Caco-2 (cell line): ENCODE measurements at places on chromosomes 3 and 15.

GRCh38 chr3:126961191-126961790, 21.6 kb upstream of the PLXNA1 start:
- H3K27me3 ChIP-seq = no peaks in the 10 kb centered on the region
- H3K4me1 ChIP-seq = peaks cover 6% of the 10 kb centered on the region; the same call in 1 of the 2 replicates
- no peak overlapping the region for H3K27ac ChIP-seq
- H3K4me3 ChIP-seq = no peak overlapping the region
- no peaks in the 10 kb centered on the region; the same call in 1 of the 2 replicates for H3K36me3 ChIP-seq

- H3K27ac ChIP-seq = no peak overlapping the region
- H3K27me3 ChIP-seq = no peaks in the 10 kb centered on the region
- DNase-seq = no peak
- H3K4me3 ChIP-seq = no peak overlapping the region
- peaks cover 3% of the 10 kb centered on the region for H3K36me3 ChIP-seq
- H3K4me1 ChIP-seq = no peaks in the 10 kb centered on the region
These were observed 8.2 kb downstream of the NIPA1 start for GRCh38 chr15:22794621-22795167.

DNA sequence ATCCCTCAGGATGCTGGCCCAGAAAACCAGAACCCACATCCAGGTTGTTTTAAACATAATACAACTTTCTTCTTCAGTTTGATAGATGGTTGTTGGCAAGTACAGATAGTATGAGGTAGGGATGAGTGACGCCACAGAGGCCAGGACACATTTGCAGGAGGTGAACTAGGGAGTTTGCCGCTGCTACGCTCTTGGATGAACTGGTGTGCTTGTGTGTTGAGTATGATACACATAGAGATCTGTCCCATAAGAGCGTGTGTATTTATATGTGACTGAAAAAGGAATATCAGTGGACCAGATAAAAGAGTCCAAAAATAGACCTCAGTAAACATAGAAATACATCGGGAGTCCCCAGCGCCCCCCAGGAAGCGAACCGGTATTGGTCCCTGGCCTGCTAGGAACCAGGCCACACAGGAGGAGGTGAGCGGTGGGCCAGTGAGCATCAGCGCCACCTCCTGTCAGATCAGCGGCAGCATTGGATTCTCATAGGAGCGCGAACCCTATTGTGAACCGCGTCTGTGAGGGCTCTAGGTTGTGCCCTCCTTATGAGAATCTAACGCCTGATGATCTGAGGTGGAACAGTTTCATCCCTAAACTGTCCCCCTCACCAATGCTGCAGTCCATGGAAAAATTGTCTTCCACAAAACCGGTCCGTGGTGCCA, 98.1 kb downstream of the LRRK1 start:
- no peaks in the 10 kb centered on the region for H3K36me3 ChIP-seq
- no peak for DNase-seq
- H3K27ac ChIP-seq = no peak overlapping the region
- no peaks in the 10 kb centered on the region for H3K4me1 ChIP-seq
- no peak overlapping the region for H3K4me3 ChIP-seq

- H3K4me3 ChIP-seq = no peak overlapping the region
- H3K27ac ChIP-seq = no peak overlapping the region
- H3K36me3 ChIP-seq = no peaks in the 10 kb centered on the region
These were observed 551.7 kb downstream of the NR2F2 start for GRCh38 chr15:96882121-96882772.

DNA sequence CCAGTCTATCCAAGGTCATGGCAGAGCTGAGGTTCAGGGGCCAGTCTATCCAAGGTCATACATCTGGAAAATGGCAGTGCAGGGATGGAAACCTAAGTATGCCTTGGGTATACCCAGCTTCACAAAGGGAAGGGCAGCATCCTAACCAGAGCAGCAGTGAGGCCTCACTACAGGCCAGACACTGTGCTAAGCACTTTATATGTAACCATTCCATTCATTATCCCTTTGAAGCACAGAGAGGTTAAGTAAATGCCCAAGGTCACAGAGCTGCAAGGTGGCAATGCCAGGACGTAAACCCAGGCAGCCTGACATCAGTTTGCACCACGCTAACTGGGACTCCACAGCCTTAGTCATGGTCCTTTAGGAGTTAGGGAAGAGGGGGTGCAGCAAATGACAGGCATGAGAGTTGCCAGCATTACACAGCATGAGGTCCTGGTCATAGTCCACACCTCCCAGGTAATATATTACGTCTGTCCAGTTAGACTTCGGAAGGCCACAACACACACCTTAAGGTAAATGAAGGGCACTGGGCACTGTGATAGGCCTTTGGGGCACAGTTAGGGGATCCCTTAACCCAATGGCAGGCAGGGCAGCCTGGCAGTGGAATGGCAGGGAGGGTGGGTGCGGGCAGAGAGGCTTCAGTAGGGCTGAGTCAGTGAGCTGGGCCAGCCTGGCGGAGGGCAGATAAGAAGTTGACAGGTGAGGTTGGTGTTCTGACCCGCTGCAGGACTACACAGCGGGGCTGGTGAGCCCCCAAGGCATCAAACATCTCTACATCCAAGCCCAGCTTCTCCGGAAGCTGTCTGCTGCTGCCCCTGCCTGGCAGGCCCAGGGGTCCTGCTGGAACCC, 21.1 kb upstream of the CORO2B start:
- H3K36me3 ChIP-seq = no peaks in the 10 kb centered on the region
- no peak for DNase-seq
- H3K27ac ChIP-seq = no peak overlapping the region
- H3K27me3 ChIP-seq = no peaks in the 10 kb centered on the region

DNA sequence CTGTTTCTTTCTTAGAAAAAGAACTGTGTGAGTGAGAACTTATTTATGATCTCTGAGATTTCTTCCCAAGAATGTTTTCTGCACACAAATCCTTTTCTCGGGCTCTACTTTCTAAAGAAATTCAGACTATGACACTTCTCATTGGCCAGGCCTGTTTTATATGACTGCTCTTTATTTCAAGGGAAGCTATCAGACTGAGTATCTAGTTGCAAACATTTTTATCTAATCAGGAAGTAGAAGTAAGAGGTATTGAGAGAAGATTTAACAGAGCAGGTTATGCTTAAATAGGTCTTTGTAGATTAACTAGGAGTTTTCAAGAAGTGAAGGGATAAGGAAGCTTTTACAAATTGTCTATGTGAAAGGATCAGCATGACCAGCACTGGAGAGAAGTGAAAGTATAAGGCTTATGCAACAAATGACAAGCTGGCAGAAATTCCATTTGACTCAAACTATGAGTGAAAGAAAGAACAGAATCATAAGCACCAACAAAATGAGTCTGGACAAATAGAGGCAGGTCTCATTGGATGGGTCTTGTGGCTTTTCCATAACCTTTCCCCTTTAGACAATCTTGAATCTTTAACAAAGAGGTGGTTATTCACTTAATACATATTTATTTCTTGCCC, 71.9 kb upstream of the CHL1 start:
- DNase-seq = no peak
- no peaks in the 10 kb centered on the region for H3K36me3 ChIP-seq
- H3K4me3 ChIP-seq = no peak overlapping the region
- no peaks in the 10 kb centered on the region for H3K27me3 ChIP-seq

DNA sequence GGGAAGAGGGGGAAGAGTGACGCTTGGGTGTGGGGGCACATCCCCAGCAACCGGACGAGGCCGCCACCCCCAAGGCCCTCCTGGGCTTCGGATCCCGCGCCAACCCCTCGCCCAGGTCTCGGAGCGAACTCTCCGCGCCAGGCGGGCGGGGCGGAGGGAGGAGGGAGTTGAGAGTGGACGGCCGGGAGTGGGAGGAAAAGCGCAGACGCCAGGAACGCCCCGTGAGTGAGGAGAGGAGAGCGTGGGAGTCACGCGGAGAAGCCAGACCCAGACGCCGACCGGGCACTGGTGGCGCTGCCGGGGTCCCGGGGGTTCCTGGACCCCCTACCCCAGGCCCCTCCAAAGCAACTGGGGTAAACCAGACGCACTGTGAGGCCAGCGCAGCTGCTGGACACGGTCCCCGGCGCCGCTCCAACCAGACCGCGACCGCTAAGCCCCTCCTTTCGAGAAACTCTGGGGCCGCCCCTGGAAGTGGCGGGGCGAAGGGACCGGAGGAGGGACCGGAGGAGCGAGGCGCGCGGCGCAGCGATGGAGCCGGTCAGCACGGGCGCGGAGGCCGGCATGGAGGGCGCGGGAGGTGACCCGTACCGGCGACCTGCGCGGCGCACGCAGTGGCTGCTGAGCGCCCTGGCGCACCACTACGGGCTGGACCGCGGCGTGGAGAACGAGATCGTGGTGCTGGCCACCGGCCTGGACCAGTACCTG, at the start of gene EFCC1:
EFCC1 (plus strand) TSS at position 204 of the 705 bp plus-strand sequence; CDS start at position 529, 325 bp downstream.
- no peak for DNase-seq
- no peak within 1 kb of the TSS for H3K4me3 ChIP-seq
- no peaks in the 10 kb centered on the region for H3K4me1 ChIP-seq
- no peak within 1 kb of the TSS for H3K27ac ChIP-seq

- no peaks in the 10 kb centered on the region for H3K27me3 ChIP-seq
- H3K36me3 ChIP-seq = no peaks in the 10 kb centered on the region
- H3K27ac ChIP-seq = no peak overlapping the region
- DNase-seq = no peak
These were observed 21.9 kb downstream of the NRROS start for GRCh38 chr3:196661400-196661799.

GRCh38 chr15:50641318-50641717, 45.3 kb downstream of the TRPM7 start:
- H3K27me3 ChIP-seq = no peaks in the 10 kb centered on the region
- peaks cover 28% of the 10 kb centered on the region for H3K4me1 ChIP-seq
- no peaks in the 10 kb centered on the region for H3K36me3 ChIP-seq
- H3K4me3 ChIP-seq = no peak overlapping the region

- H3K27ac ChIP-seq = no peak overlapping the region
- H3K27me3 ChIP-seq = no peaks in the 10 kb centered on the region
- no peak for DNase-seq
- H3K4me3 ChIP-seq = no peak overlapping the region
- H3K4me1 ChIP-seq = no peaks in the 10 kb centered on the region
These were observed 405.7 kb upstream of the PPP2R3A start for GRCh38 chr3:135559802-135560201.

DNA sequence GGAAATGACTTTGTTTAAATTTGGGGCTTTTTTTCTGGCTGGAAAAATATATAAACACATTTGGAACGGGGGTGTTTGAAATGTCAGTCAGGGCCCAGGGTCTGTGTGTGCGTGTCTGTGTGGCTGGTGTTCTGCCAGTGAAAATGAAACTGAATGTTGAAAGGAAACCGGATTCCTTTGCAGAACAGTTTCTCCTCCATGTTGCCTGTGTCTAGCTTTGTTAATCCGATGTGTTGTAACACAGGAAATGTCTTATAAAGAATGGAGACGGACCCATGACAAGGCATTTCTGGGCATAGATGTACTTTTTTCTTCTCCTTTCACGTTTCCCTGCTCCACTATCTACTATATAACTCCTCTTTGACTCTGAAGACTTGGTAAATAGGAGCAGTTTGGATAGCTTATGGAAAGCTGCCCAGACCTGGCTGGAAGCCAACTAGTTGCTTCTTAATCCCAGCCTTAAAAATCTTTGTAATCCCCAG, 2.8 kb downstream of the SQOR start:
- H3K4me3 ChIP-seq = no peak overlapping the region
- no peaks in the 10 kb centered on the region for H3K27me3 ChIP-seq
- no peaks in the 10 kb centered on the region for H3K36me3 ChIP-seq
- no peak overlapping the region for H3K27ac ChIP-seq
- DNase-seq = no peak

DNA sequence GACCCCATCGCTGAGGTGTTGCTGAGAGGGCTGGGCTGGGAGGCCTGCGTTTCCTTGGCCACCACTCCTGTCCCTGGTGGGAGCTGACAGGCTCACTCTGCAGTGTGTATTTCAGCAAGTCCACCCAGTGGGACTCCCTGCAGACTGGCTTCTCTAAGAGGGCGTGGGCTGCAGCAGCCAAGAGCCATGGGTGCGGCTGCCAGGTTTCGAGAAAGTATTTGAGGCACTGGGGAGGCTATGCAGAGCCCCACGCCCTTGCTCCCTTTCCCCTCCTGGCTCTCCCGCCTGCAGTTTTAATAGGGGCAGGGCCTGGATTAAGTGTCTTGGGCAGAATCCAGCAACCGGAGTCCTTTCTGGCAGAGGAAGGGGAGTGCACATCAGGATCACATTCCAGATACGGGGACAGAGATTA, 242.1 kb downstream of the THSD4 start:
- H3K4me1 ChIP-seq = no peaks in the 10 kb centered on the region
- H3K4me3 ChIP-seq = no peak overlapping the region
- no peak for DNase-seq
- H3K27me3 ChIP-seq = no peaks in the 10 kb centered on the region
- H3K36me3 ChIP-seq = no peaks in the 10 kb centered on the region

DNA sequence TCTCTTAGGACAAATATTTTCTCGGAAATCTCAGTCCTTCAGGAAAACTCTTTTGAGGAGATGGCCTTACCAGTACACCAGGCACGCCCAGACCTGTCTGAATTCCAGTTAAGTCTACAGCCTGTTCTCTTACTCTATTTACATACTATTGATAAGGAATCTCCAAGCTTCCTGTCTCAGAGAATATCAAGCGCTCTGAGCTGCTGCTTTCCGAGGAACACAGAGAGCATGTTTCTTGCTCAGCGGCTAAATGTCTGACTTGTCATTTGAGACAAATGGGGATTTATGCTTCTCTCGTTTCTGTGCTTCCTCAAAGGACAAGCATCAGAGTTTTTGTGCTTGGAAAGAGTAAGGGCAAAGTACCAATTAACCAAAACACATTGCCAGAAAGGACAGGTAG, 112.4 kb upstream of the CCDC54 start:
- H3K4me1 ChIP-seq = peaks cover 14% of the 10 kb centered on the region; the same call in 1 of the 2 replicates
- no peak overlapping the region for H3K4me3 ChIP-seq
- no peak overlapping the region for H3K27ac ChIP-seq
- peak; percentile 5 for DNase-seq
- H3K27me3 ChIP-seq = no peaks in the 10 kb centered on the region; the same call in none of the 2 replicates
- H3K36me3 ChIP-seq = no peaks in the 10 kb centered on the region

DNA sequence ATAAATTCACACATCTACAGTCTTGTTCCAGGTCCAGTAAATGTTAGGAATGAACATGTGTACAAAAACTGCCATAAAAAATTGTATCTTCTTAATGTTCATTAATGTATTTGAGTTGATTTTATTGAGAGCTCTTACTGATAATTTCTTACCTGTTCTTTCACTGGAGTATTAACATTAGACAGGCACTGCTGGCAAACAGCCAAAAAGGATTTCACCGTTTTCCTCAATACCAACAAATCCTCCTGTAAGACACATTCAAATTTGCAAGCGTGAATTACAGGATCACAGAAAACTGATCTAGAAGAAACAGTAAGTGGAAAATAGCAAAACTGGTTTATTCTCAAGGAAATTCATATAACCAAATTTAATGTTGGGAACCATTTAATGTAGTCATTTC, 127.4 kb downstream of the PCCB start:
- H3K4me1 ChIP-seq = no peaks in the 10 kb centered on the region
- no peak for DNase-seq
- no peak overlapping the region for H3K4me3 ChIP-seq
- H3K27ac ChIP-seq = no peak overlapping the region
- no peaks in the 10 kb centered on the region for H3K36me3 ChIP-seq

- no peak for DNase-seq
- no peak overlapping the region for H3K27ac ChIP-seq
- no peak overlapping the region for H3K4me3 ChIP-seq
- no peaks in the 10 kb centered on the region; the same call in 1 of the 2 replicates for H3K36me3 ChIP-seq
These were observed 7.5 kb downstream of the DTWD1 start for GRCh38 chr15:49628379-49628778.

GRCh38 chr3:169604568-169604967, 58.9 kb downstream of the MECOM start:
- no peaks in the 10 kb centered on the region for H3K27me3 ChIP-seq
- no peaks in the 10 kb centered on the region for H3K4me1 ChIP-seq
- no peak for DNase-seq
- H3K27ac ChIP-seq = no peak overlapping the region

- DNase-seq = no peak
- H3K36me3 ChIP-seq = no peaks in the 10 kb centered on the region
- H3K4me3 ChIP-seq = no peak overlapping the region
- H3K27me3 ChIP-seq = no peaks in the 10 kb centered on the region
These were observed 15.9 kb upstream of the MFSD1 start for GRCh38 chr3:158785972-158786371.
